ENCODE measurements at places on chromosomes 12 and 14.

DNA sequence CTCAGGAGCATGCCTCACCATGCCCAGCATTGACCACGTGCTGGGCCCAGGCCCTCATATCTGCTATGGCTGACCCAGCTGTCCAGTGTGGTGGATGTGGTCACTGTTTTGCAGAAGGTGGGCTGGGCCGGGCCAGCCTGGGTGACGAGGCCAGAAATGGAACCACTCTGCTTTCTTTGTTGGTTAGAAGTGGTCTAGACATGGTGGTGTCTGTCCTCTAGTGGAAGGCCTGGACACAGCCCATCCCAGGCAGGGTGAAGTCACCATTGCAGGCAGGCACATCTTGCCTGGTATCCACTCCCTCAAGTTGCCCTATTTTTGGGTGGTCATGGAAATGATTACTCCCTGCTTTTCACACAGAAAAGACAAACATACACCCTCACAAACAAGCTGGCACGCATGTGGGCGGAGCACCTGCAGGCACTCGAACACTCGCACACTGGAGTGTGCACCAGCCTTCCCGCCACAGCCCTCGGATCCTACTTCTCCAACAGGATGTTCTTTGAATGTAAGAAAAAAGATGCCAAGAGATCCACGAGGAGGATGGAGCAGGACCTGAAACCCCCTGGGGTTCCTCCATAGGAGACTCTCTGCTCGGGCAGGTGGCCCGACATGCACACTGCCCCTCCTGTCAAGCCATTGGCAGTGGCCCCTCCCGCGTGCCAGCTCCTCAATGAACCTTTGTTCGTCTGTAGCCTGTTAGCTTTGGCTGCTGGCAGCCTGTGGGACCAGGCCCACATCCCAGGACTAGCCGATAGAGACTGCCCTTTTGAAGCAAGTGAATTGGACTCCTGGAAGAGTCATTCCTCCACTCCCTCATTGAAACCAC is 38.4 kb downstream of the MLXIP start:
- no peak for DNase-seq

DNA sequence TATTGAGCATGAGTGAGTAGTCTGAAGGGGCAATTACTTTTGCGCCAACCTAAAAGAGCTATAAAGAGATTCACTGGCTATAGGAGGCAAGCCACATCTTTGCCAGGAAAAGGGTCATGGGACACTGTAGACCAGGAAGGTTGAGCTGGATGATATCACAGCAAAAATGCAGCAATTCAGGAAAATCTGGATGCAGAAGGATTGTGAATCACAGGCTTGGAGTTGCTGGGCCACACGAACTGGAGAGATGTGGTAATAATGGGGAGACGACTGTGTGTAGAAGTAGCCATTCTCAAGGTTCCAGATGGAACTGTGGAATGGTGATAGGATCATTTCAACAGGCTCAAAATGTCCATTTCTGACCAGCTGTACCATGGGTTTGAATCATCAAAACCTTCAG is 151.4 kb upstream of the DAAM1 start:
- no peak for DNase-seq

DNA sequence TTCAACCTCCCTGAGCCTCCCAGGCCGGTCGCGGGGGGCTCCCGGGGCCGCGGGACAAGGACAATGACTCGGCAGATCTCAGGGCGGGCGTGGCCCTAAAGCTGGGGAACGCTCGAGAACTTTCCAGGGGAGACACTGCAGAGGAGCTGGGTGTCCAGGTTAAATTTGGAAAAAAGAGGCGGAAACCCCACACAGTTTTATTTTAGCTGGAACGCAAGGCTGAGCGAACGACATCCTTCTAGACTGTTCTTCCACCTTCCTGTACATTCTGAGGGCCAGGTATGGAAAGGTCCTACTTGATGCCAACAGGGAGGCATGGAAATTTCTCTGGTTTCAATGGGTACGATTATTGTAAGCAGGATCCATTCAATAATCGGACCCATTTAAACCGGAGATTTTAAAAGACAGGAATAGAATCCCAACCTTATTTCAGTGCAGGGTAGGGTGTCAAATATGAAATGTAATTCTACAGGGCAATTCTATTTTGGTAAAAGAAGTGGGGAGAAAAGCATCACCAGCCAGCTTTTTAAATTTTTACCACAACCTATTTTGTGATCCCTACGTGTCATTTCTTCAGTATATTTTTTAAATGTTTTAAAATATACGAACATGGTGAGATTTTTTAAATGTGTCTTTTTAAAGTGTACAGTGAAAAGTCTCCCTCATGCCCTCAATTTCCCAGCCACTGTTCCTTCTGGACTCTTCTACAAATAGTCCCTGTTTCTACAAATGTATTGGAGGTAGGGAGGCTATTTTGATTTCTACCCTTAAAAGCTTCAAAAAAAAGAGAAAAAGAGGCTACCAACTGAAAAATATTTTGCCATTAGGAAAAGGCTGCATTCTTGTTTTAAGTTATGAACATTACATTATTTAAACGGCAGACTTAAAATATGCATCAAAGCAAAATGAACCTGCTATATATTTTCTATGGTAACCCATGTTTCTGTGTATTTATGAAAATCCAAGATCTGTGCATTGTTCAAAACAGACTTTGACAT is 1.1 kb upstream of the UBC start:
- DNase-seq, result no peak

- peak; percentile 44 for DNase-seq
Observed at GRCh38 chr12:57461276-57461916, 1.8 kb downstream of the GLI1 start.

DNA sequence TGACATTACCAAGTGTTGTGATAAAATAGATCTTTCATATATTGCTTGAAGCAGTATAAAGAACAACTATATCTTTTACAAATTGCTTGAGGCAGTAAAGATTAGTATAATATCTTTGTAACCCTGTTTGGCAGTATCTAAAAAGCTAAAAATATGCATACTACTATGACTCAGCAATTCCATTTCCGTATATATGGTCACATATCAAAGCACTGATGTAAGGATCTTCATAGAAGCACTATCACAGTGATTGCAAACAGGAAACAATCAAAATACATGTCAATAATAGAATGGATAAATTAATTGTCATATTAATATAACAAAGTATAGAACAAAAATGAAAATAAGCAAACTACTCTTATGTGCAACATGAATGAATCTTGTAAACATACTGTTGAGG is 158.4 kb upstream of the IGF1 start:
- peak; percentile 53 for DNase-seq

DNA sequence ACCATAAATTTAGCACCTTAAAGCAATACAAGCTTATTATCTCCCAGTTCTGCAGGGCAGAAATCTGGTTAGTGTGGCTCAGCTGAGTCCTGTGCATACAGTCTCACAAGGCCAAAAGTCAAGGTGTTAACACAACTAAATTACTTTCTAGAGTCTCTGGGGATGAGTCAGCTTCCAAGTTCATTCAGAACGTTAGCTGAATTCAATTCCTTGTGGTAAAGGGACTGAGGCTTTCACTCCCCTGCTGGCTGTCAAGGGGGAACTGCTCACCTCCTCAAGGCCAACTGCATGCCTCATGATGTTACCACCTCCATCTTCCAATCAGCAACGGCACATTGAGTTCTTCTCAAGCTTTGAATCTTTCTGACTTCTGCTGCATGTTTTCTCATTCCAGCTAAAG is 27.6 kb downstream of the EML5 start:
- DNase-seq, result peak; percentile 33

- no peak for DNase-seq
Observed at GRCh38 chr12:123397400-123397799, 13.5 kb downstream of the KMT5A start.

Measured in NCI-H226 (cell line).